Midbrain (tissue), 1 donor: ENCODE measurements at places on chromosomes 7 and 10.

DNA sequence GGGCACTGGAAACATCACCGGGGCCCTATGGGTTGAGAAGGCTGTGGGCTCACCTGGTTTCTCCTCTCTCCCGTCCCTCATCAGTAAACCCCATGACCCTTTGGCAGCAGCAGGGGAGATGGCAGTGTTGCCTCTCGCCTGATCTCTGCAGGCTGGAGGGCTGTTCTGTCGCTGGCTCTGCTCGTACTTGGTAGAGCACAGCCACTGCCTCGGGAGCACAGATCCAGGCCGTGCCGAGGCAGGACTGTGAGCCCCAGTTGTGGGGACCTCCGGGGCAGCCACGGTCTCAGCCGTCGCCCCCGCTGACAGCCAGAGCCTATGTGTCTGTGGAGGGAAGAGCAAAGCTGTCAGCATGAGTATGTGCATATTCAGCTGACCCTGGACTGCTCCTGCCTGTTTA lies 94.9 kb downstream of the PTPRE start:
- DNase-seq = no peak

DNA sequence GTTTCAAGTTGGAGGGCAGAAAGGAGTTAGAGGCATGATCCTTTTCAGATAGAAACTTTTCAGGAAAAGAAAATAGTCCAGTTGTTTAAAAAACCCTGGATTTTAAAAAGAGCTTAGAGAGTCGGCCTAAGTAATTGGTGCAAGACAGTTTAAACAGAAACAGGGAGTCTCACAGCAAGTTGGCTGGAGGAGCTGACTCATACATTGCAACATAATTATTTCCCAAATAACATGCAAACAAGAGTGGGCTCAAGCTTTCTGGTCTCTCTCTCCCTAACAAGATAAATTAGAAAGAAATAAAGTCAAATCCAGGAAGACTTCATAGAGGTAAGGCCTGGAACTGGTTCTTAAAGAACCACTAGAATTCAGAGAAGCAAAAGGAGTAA lies 100.3 kb upstream of the AGBL3 start:
- no peak for DNase-seq

GRCh38 chr7:16660702-16661464 lies 14.9 kb downstream of the BZW2 start:
- no peak for DNase-seq

DNA sequence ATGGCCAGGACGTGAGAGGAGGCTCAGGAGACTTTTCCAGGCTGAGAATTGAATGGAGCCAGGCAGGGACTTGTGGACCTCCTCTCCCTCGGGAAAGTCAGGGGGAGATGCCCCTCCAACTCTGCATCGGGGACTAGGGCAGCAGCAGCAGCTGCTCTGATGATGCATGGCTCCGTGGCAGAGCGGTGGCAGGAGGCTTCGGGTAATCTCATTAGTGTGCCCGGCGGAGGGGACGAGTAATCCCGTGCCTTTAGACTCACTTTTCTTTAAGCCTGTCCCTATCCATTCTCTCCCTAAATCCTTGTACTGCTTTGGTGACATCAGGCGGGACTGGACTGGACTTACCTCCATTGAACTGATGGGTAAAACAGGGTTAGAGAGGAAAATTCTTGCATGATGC lies 75.1 kb downstream of the ZMIZ1 start:
- no peak for DNase-seq

GRCh38 chr10:97898429-97898828 lies 48.8 kb downstream of the GOLGA7B start:
- DNase-seq = no peak

DNA sequence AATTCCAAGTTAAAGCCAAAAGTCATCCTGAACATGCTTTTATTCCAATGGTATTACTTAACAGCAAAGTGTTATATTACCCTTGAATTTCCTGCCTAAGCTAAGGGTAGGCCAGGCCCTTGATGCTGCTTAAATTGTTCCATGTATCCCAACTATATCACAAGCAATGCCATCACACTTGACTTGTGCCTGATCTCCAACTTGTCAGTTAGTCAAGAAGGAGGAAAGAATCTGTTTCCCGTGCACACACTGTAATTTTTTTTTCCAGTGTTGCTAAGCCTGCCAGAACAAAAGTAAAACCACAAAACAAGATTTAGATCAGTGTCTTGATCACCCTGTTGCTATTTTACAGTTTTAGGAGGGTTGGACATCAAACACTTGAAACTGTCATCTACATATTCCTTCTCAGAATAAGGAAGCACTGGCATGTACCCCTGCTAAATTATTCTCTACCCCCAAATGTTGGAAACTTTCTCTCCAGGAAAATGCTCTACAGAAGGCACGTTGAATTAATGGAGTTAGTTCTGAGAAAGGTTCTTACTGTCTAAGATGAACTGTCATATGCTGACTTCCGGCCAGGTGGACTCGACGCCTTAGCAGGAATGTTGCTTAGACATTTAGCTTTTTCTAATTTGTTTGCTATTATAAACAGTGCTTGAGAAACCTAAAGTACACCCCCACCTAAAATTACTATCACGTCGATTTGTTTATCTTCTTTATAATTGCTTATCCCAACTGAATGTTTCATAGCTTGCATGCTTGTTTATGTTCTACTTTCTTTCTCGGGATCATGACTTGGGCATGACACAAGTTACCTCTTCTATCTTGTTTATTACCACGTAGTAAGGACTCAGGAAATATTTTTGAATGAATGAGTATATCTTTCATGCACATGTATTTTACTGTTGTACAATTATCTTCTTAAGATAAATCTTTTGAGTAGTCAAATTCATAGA lies 105.5 kb upstream of the ZNF438 start:
- no peak for DNase-seq

DNA sequence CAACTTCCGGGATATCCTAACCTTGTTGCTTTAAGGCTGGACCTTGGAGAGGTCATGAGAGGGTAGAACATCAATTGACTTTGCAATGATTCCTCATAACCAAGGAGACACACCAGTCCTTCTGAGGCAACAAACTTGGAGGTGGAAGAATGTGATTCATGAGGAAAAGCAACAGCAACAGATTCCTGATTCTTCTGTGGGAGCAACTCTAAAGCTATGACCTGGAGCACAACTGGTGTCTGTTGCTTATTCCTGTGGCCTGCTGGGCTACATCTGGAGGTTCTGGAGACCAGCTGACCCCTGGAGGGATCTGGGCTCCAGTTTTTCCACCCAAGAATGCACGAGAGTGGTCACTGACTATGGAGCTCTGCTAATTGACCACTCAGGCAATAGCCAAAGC lies 116.6 kb downstream of the CREB5 start:
- no peak for DNase-seq

DNA sequence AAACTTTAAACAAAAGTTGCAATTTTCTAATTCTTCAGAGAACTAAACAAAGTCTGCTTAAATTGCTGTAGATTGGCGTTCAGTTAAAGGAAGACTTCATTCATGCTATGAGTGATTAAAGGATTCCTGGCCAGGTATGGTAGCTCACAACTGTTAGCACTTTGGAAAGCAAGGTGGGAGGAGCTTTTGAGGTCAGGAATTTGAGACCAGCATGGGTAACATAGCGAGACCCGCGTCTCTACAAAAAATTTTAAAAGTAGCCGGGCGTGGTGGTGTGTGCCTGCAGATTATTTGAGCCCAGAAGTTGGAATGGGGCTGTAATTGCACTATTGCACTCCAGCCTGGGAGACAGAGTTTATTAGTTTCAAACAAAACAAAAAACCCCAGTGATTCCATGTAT lies 13.5 kb upstream of the SCRN1 start:
- DNase-seq = no peak
